Fibroblast of mammary gland (primary cell): ENCODE measurements at places on chromosomes 7 and 10.

GRCh38 chr10:70575874-70576802 is 26.4 kb downstream of the PRF1 start:
- DNase-seq: peak; percentile 33

DNA sequence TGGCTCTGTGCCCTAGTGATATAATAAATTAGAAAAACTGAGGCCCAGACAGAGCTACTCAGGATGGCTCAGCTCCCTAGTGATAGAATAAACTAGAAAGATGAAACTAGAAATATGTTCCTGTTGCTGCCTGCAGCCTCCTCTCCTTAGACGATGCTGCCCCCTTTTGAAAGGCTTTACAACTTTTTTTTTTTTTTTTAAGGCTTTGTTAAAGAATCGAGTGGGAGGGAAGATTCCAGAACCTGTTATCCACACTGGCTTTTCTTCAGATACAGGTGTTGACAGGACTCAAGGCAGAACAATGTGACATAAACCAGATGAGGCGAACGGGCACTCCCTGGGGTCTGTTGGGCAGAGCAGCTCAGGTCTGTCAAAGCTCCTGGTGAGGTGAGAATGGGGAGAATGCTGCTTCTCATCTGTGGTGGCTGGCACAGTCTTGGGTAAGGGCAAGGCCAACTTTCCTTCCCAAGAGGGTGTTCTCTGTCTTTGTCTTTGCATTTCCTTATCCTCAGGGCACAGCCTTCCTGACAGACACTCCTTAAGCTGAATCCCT is 175.1 kb downstream of the COBL start:
- peak; percentile 55 for DNase-seq

DNA sequence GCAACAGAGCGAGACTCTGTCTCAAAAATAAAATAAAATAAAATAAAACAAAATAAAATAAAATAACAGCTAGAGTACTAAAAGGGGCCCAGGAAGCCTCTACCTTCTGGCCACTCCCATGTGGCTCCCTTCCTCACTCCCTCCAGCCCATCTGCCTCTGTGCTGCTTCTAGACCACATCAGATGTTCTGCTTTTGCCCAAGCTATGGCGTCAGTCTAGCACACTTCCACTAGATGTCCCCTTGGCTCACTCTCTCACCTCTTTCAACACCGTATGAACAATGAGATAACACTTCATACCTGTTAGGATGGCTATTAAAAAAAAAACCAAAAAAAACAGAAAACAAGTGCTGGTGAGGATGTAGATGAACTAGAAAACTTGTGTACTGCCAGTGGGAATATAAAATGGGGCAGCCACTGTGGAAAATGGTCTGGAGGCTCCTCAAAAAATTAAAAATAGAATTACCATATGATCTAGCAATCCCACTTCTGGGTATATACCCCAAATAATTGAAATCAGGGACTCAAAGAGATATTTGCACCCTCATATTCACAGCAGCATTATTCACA is 132.3 kb downstream of the ARHGAP22 start:
- DNase-seq: no peak

DNA sequence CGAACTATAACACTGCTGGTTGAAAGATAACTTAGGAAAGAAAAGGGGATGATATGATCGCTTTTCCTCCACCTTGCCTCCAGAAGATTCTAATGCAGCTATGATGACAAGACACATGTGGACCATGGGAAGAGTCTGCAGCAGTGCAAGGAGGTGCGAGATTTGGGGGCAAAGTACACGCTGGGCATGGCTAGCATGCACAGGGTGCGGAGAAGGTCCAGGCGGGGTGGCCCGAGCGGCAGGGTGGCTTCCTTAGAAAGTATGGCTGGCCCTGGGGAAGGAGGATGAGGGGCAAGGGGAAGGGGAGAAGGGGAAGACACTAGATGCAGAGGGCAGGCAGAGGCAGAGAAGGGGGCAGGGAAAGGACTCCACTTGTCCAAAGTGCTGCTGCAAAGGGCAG is 15.6 kb downstream of the ATXN7L1 start:
- no peak for DNase-seq

- no peak for DNase-seq
Measured at GRCh38 chr10:30853066-30853465, 178.6 kb downstream of the ZNF438 start.

GRCh38 chr7:131498237-131498885 is 58.1 kb downstream of the PODXL start:
- peak; percentile 83 for DNase-seq

DNA sequence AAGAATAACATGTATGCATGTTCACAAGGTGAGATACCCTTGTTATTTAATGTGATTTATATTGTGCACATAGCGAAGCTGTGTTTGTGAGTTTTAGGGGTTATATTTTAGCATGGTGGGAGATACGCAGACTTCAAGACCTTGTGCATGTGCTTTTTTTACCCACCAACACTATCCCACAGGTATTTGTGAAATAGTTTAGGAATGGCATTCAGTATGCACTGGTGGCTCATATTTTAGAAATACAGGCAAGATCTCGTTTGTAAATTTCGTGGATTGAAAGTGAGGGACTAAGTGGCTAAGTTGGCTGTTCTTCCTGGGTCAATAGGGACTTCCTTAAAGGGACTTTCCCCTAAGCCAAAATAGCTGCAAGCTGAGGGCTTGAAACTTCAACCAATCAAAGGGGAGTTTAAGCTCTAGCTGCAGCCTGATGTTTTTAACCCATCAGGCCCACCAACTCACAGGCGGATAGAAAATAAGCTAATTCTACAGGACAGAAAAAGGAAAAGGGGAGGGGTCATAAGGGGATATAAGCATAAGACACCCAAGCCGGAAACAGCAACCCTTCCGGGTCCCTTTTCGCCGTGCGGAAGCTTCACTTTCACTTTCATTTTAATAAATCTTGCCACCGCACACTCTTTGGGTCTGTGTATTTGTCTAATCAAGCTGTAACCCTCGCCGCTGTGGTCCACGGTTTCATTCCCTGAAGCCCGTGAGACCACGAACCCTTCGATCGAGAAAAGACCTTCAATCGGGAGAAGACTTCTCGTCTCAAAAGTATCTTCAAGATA is 291.0 kb downstream of the GPR158 start:
- DNase-seq: peak; percentile 1

DNA sequence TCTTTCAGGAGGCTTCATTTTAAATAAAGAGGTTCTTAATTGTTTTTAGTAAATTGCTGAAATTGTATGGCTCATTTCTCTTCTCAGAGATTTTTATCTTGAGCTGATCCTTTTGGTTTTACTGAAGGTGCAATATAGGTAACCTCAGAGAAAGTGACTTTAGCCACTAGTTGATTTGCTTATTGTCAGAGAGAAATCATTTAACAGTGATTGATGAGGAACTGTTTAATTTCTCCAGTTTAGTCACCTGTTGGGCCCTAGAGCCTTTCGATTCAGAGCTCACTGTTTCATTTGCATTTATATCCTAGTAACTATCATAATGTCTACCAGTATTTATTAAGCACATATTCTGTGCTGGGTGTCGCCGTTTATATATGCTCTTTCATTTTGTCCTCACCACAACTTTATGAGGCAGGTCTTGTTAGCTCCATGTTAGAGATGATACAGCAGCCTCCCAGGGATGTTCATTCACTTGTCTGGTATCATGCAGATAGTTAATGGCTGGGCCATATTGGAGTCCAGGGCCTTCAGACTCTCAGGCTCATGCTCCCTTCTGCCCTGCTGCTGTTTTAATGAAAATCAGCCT is 42.1 kb downstream of the KAT6B start:
- DNase-seq: no peak

DNA sequence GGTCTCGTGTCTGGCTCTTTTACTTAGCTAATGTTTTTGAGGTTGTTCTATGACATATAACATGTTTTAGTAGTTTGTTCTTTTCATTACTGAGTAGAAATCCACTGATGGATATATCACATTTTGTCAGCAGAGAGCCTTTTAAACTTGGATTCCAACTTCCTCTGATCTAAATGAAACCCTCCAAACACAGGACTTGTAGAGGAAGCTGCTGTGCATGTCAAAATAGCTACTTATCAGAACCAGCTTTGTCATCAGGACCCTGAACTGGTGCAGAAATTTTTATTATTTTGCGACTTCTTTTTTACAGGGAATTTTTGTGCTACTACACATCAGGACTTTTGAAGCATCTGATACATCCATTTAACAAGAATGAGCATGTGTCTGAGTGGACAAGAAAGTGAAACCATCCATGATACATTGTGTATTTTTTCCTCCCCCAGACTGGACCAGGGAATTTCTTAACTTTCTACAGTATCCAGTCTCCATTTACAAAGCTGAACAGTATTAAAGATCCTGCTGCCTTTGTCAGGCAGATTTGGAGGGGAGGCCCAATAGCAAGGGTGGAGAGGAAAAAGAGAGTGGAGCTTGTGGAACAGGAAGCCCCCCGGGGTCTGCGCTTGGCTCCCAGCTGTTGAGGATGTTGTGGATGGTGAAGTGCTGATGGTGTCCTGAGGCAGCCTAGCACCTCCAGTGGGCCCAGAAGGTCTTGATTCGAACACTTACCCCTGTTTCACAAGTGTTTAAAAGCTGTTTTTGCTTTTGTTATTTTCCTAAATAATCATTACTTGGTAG is 29.3 kb upstream of the MTPAP start:
- DNase-seq: no peak

- no peak for DNase-seq
Measured at GRCh38 chr7:79610313-79610712, 156.8 kb upstream of the MAGI2 start.
